Eye (tissue), 1 donor: ENCODE measurements at places on chromosomes 11 and 22.
A peak's percentile ranks its signal among the peaks of the same experiment; 100 is the strongest.

- peak; percentile 91 for DNase-seq
These were observed 143.2 kb downstream of the BBOX1 start for GRCh38 chr11:27183672-27184457.

GRCh38 chr11:65856689-65857499 is 1.1 kb downstream of the CFL1 start:
- peak; percentile 78 for DNase-seq

GRCh38 chr11:71279916-71280645 is 27.7 kb upstream of the SHANK2 start:
- DNase-seq: no peak

DNA sequence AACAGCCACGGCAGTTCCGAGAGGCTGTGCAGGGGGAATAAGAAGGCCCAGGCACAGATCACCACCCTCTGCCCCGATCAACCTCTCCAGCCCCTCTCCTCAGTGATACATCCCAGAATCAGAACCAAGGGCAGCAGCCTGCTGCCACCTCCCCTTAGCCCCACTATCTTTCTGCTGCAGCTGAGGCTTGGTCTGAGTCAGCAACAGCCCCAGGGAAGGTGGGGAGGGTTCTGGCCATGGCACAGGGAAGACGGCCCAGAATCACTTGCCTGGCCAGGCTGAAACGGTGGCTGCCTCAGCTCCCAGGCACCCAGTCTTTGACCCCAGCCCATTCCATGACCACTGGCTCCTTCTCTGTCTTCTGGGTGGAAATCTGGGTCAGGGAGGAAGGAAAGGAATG is 2.3 kb downstream of the CHID1 start:
- DNase-seq: no peak

DNA sequence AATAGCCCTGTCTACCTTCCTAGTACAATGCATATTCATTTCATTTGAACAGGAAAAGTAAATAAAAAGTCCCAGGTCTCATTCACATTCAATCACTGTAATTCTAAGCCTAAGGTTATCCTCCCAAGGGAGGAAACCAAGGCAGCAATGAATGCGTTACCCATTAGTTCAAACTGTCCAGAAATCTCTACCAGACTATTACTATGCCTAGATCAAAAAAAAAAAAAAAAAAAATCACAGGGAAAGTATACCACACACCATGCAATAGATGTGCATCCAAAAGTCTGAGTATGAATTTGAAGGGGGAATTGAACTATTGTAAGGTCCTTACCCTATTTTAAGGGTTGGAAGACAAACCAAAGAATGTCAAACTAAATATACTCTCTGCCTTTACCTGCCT is 598.0 kb upstream of the API5 start:
- no peak for DNase-seq
